ENCODE measurements at places on chromosomes 7 and 10.
A peak's percentile ranks its signal among the peaks of the same experiment; 100 is the strongest.

GRCh38 chr7:29277436-29278215 is 83.1 kb downstream of the CHN2 start:
- no peaks in the 10 kb centered on the region for H3K27me3 ChIP-seq
- no peak for DNase-seq
- H3K36me3 ChIP-seq: no peaks in the 10 kb centered on the region
- no peak overlapping the region for H3K27ac ChIP-seq

- DNase-seq: no peak
- H3K36me3 ChIP-seq: peaks cover 6% of the 10 kb centered on the region
- peak overlapping the region; percentile 18 for H3K27ac ChIP-seq
- H3K4me1 ChIP-seq: 0 out of 2 replicates have a peak, but pooled peaks cover 3% of the 10 kb centered on the region
Observed at GRCh38 chr10:98444314-98445006, 2.3 kb downstream of the HPS1 start.

DNA sequence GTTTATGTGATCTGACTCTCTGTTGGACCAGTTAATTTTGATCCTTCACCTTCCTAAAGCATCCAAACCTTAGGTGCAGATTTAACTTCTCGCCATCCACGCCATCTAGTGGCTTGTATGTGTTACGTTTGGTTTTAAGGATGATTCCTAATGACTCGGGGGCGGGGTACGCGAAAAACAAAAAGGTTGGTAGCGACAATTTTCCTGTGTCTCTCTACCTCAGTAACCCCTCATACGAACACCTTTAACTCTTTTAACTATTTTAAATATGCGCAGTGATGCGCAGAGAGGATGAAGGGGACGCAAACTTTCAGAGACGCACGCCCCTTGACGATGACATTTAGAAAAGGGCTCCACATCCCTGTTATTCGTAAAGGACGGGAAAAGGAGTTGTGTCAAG is 714 bp upstream of the KCND2 start:
- no peaks in the 10 kb centered on the region for H3K27me3 ChIP-seq
- H3K4me1 ChIP-seq: no peaks in the 10 kb centered on the region
- no peaks in the 10 kb centered on the region for H3K36me3 ChIP-seq

DNA sequence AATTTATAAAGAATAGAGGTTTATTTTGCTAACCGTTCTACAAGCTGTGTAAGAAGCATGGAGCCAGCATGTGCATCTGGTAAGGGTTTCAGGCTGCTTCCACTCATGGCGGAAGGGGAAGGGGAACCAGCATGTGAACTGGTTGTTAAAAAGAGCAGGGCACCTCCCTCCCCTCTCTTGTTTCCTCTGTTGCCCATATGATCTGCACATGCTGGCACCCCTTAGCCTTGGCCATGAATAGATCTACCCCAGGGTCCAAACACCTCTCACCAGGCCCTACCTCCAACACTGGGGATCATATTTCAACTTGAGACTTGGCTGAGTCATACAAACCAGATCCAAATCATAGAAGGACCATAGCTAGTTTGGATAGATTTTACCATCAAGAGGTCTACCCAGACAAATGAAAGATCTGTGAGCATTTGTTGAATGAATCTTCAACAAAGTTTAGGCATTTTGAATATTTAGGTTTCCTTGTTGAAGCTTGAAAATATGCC is 36.0 kb upstream of the NRP1 start:
- H3K27me3 ChIP-seq: no peaks in the 10 kb centered on the region
- no peak overlapping the region for H3K27ac ChIP-seq
- no peaks in the 10 kb centered on the region for H3K36me3 ChIP-seq
- DNase-seq: no peak
- H3K4me1 ChIP-seq: no peaks in the 10 kb centered on the region

DNA sequence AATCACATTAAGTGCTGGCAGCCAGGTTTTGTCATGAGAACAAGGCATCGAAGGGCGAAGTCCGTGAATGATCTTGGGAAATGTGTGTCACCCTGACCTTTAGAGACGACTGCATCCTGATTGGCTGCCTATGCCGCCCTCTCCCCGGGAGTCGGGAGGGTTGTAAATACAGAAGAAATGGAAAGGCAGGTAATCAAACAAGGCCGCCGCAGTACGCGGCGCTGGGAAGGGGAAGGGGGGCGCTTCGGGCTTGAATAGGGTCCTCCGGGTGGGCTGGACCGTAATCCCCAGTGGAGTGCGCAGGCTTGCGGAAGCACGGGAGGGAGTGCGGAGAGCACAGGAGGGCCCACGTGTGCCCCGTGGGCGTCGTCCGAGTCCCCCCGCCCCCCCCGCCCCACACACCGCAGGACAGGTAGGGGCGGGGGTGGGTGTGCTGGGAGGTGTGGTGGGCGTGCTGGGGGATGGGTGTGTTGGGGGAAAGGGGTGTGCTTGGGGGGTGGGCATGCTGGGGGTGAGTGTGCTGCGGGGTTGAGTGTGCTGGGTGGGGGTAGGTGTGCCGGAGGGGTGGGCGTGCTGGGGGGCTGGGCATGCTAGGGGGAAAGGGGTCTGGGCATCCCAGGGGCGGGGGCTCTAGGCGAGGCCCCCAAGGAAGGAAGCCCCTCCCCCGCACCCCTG is 169.4 kb downstream of the ARHGAP12 start:
- no peaks in the 10 kb centered on the region for H3K36me3 ChIP-seq
- peak overlapping the region; percentile 90 for H3K4me3 ChIP-seq
- H3K27me3 ChIP-seq: no peaks in the 10 kb centered on the region
- peaks cover 14% of the 10 kb centered on the region for H3K4me1 ChIP-seq

Measured in Caco-2 (cell line).